Fibroblast of gingiva (primary cell): ENCODE measurements at places on chromosomes 1 and 21.

DNA sequence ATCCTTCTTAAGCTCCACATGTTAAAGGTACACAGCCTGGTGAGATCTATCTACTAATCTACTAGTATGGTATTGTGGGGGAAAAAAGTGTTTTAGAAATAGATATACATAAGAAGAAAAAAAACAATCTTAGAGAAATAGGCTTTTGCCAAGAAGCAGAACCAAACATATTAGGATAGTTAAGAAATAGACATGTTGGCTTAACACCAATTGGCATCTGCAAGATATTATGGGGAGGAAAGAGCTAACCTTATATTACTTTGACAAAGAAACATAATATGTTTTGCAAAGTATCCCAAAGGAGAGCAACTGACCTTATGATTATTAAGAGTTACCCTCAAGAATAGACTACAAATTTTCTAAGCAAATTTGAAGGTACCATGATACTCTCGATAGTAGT, 202.9 kb downstream of the BRINP3 start:
- no peak for DNase-seq

DNA sequence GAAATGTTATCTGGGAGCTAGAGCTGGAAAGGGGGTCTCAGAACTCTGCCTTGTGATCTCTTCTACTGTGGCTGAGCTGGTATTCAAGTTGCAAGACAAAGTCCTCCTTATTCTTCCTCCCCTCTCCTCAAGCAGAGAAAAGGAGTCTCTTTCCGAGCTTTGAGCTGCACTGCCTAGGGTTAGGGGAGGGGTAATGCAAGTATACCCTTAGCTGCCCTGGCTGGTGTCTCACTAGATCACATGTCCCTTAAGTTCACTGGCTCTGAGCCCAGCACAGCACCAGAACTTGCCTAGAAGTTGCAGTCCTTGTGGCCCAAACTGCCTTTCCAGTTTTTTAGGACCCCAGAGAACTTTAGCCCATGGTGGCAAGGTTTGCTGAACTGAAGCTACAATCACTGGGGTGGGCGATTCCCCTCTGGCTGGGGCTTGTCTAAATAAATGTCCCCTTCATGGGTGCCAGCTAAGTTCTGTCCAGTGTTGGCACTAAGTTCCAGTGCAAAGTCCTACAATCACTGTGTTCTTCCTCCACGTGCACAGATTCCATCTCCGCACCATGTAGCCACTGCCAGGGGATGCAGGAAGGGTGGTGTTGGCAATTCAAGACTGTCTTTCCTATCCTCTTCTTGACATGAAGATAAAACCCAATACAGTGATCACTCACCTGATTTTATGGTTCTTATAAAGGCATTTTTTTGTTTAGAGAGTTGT, 22.7 kb upstream of the CHIA start:
- no peak for DNase-seq

DNA sequence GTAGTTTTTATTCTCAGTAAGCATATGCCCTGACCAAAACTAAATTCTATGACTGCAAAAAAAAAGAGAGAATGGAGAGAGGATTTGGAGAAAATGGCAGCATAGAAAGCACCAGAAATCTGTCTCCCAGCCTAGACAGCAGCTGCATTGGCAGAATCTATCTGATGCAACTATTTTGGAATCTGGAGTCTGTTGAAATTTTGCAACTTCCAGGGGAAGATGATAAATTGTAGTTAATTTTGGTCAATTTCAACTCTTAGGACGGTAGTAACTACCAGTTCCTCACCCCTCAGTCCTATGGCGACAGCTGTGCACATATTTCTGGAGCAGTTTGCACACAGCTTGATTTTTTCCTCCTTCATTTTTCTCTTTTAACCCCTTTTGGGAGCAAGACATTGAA, 10.9 kb downstream of the EXO5 start:
- no peak for DNase-seq

DNA sequence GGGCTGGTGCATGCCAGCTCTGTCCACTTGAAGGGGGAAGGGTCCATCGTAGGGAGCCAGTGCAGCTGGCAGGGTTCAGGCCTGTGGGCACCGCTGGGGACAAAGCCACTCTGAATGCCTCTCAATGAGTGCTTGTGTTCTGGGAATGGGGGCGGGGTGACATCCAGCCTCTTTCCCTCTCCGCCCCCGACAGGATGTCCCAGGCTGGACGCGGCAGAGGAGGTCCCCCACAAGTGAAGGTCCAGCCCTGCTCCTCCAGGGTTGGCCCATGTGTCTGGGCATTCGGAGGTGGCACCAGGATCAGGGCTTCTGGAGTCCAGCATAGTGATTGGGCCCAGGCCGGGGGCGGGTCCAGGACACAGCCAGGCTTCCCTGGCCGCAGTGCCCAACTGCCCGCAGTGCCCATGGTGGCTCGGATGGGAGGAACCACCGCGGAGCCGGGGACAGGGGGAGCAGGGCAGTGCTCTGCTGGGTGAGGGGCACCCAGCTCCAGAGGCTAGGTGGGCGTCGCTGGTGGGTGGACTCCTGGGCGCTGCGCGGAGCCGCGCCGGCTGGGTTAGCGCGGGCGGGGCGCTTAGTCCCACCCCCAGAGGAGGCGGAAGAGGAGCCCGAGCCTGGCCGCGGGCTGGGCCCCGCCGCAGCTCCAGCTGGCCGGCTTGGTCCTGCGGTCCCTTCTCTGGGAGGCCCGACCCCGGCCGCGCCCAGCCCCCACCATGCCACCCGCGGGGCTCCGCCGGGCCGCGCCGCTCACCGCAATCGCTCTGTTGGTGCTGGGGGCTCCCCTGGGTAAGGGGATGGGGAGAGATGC, at the start of gene SHISA4:
Gene SHISA4 (plus strand): TSS at position 617 of the 808 bp plus-strand sequence. CDS start 97 bp downstream, at position 714.
- peak; percentile 78 for DNase-seq

- no peak for DNase-seq
Observed at GRCh38 chr1:97501628-97502027, 419.2 kb downstream of the DPYD start.

- DNase-seq: no peak
Observed at GRCh38 chr1:32250893-32251716, at the start of gene LCK. Gene LCK, plus strand, starts transcription at chr1:32251265. Its CDS starts 23,065 bp downstream, at chr1:32274330.

DNA sequence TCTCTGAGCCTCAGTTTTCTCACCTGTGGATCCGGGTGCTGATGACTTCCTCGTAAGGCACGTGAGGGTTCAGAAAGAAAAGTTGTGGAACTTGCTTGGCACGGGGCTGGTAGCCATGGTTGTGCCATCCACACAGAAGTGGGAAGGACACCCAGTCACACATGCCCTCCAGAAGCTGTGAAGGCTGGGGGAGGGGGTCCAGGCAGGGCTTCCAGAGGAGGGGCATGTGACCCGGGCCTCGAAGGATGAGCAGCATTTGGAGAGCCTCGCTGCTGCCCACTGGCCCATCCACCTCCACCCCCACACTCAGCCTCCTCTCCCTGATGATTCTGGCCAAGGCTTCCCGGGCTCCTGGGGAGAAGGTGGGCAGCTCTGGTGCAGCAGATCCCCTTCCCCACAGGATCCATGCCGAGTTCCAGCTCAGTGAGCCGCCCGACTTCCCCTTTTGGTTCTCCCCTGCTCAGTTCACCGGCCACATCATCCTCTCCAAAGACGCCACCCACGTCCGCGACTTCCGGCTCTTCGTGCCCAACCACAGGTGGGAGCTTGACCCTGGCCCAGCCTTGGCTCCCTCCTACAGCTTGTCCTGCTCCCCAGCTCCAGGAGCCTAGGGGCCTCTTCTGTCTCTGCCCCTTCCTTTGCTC, 9.4 kb downstream of the SELENON start:
- no peak for DNase-seq

DNA sequence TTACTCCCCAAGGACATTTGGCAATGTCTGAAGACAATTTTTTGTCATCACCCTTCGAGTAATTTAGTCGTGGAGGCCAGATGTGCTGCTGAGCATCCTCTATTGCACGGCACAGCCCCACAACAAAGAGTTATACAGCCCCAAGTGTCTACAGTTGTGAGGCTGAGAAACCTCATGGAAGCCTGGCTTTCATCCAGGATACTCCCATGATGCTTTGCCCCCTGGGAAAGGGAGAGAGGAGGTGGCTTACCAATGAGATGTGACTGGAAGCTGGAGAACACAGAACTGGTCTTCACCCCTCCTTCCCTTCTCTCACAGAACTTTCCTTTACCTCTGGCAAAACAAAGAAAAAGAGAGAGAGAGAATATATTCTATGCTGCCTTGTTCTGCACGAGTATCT, 150.9 kb upstream of the VAMP3 start:
- DNase-seq: no peak

- no peak for DNase-seq
Observed at GRCh38 chr1:218273762-218274479, 11.2 kb upstream of the RRP15 start.

- peak; percentile 91 for DNase-seq
Observed at GRCh38 chr1:246583448-246584185, 17.4 kb downstream of the CNST start.

DNA sequence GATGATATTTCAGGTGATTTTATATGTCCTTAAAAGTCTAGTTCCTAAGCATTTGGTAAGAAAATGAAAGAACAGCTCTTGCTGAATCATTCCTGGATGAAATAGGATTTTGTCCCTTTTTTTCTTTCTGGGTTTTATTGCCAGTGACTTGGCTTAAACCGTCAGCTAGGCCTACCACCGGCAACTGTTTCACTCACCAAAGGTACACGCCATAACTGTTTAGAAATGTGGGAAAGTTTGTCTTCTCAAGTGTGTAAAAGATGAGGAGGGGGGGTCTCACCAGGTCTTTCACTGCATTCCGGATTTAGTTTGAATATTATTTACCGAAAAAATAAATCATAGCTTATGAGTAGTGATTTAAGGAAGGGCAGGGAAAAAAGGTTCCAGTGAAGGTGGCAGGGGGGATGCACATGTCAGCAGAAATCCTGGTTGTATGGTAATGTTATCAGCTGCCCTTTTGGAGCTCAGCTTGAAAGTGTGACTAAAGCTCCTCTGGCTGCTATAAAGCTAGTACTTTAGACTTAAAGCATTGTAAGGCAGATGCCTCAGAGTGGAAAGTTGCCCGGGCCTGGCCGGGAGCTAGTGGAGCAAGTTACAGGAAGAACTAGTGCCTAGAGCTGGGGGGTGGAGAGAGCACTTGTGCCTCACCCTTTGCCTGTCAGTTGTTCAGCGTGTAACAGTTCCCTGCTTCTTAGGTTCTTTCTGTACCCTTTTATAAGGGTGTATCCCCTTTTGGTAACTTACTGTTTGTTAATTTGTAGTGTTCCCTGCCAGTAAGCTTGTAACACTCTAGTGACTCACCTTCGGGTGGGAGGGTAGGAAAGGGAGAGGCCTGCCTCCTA, 3.1 kb downstream of the ATP1A1 start:
- DNase-seq: peak; percentile 82

DNA sequence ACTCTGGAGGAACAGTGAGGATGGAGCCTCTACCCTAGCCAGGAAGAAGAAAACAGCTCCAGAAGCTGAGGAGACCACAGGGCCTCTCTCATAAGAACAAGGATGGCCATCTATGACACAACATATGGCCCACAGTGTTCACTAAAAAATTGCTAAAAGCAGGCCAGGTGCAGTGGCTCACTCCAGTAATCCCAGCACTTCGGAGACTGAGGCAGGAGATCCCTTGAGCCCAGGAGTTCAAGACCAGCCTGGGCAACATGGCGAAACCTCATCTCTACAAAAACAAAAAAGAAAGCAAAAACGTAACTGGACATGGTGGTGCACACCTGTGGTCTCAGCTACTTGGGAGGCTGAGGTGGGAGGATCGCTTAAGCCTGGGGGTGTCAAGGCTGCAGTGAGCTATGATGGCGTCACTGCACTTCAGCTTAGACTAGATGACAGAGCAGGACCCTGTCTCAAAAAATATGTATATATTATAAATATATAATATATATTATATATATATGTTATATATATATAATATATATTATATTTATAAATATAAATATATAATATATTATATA, 103.1 kb downstream of the TOMM20 start:
- DNase-seq: no peak

- DNase-seq: no peak
Observed at GRCh38 chr1:10626791-10627410, 152.2 kb downstream of the PEX14 start.

DNA sequence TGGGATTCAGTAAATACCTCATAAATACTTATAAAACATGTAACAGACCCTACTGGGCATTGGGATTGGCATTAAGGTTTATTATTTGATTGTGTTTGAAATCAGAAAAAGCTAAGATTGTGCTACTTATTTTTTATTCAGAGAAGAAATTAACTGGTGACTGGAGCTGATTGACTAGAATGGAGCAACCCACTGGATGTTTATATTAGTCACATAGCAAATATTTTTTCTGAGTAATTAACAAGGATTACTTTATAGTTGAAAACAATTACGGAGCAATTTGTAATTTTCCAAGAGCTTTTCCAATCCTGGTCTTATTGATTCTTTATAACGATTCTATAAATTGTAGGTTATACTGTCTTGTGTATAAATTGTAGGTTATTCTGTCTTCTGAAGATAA, 208.7 kb downstream of the HLX start:
- DNase-seq: no peak

DNA sequence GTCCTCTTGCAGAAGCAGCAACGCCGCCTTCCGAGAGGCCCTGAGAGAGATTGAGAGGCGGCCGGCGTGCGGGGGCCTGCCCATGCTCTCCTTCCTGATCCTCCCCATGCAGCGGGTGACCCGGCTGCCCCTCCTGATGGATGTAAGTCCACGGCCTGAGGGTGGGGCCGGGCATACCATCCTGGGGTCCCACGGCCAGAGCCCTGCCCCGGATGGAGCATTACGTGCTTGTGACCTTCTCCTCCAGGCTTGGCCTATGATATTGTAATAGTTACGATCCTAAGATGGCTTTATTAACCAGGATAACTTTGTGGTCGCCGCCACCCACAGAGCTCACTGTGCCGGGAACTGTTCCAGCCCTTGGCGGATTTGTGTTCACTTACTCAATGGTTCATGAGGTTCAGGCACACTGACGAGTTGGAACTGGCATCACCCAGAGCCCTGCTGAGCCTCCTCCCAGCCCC, 18.9 kb downstream of the ARHGEF16 start:
- DNase-seq: peak; percentile 86

- peak; percentile 32 for DNase-seq
Observed at GRCh38 chr1:232574889-232575762, 54.8 kb downstream of the SIPA1L2 start.

DNA sequence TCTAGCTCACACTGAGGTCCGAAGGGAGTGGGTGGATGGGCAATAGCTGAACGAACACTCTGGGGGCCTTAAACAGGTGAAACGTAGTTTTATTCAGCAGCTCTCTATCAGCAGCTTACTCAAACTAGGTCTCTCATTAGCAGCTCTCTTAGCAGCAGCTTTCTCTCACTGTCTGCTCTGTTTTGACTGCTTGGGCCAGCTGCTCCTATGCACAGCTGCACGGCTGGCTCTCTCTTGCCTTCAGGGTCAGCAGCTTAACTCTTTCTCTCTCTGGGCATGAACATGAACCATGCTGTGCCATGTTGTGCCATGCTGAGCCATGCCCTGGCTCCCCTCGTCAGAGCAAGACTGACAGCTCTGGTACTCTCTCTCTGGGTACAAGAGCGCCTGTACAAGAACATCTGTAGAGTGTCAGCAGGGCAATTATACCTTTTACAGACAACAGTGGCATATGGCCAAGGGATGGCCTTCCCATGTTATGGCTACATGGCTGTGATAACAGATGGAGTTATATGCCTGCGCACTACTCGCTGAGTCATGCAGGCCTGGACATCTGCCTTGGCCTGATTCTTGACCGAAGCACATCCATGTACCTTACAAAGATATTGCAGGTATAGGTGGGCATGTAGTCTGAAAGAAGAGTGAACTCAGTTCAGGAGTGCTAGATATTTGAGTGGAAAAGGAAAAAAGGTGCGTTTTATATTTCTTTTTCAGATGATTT, 152.4 kb downstream of the LEPR start:
- DNase-seq: no peak

GRCh38 chr1:52738893-52739292, 12.6 kb downstream of the ZYG11B start:
- no peak for DNase-seq

GRCh38 chr1:33234588-33234990, 21.7 kb upstream of the ZNF362 start:
- no peak for DNase-seq

GRCh38 chr1:233025567-233025966, 75.2 kb downstream of the NTPCR start:
- DNase-seq: no peak
